Stimulated activated CD4-positive, alpha-beta T cell treated with anti-CD3 and anti-CD28 coated beads, TNF-alpha, amount 100 ng/mL, for 4 hours (primary cell): ENCODE measurements at places on chromosomes 1 and 21.

DNA sequence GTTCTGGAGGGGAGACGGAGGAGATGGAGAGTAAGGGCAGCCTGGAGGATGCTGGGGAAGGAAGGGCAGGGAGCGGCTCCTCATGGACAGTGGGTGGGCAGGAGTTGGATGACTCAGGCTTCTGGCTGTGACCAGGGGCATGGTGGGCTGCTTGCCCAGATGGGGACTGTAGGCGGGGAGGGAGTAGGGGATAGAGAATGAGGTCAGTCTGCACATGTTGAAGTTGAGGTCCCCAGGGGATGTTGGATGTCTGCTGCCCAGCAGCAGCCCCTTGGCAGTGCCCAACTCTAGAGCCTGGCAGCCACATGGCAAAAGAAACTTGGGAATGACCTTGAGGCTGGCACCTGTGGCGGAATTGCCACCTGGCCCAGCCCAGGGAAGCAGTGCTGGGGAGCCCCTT lies 6.4 kb downstream of the SELENON start:
- DNase-seq = no peak

DNA sequence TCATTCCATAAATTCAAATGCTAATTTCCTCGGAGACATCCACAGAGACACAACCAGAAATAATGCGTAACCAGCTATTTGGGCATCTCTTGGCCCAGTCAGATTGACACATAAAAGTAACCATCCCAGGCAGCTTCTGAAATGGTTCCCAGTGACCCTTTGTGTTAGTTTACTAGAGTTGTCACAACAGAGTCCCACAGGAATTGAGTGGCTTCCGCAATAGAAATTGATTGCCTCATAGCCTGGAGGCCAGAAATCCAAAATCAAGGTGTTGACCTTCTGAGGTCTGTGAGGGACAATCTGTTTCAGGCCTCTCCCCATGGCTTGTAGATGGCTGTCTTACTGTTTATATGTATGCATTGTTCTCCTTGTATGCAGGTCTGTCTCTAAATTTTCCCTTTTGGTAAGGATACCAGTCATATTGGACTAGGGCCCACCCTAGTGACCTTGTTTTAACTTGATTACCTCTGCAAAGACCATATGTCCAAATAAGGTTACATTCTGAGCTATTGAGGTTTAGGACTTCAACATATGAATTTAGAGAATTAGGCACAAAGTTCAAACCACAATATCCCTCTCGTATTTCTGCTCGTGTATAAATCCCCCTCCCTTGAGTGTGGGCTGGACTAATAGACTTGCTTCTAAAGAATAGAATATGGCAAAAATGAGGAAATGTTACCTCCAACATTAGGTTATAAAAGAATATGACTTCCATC lies 78.2 kb upstream of the FGGY start:
- DNase-seq = no peak

GRCh38 chr1:145985502-145986439 lies 10.6 kb downstream of the TXNIP start:
- DNase-seq = no peak

GRCh38 chr1:83689921-83690868 lies 308.7 kb downstream of the TTLL7 start:
- no peak for DNase-seq

DNA sequence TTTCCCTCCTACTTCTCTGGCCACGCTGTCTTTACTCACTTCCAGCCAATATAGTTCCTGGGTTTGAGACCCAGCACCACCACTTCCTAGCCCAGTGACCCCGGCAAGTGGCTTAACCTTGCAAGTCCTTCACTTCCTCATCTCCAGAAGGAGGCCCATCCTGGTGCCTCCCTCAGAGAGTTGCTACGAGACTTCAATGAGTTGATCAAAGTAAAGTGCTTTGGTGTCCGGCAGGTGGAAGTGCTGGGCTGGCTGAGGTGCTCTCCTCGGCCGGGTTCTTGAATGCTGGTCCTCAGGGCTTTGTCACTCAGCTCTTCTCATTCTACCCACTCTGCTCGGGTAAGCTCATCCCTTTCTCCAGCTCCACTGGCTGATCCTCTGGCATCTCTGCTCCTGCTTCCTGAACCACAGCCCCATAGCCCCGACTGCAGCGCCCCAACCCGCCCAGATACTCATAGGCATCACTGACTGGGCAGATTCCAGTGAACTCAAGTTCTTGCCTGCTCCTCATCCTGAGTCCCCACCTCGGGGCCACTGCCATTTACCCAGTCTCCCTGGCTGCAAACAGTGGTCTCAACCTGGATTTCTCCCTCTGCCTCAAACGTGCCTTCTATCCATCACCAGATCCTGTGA lies 75.8 kb upstream of the WNT4 start:
- no peak for DNase-seq

DNA sequence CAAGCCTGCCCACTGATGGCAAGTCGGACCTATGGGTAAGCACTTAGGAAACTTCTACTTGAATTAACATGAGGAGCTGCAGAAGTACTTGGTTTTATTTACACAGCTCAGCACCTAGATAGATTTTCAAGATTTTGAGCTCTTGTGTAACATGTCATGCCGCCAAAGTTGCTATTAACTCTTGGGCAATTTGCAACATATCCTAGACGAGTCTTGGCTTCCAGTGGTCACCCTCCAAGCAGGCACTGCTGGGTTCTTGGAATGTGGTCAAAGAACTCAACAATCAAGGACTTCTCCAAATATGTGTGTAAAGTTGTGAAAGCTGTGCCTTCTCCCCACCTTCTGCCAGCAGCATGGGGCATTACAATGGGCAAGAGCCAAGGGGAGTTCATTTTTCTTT lies 17.8 kb upstream of the GUCA2B start:
- no peak for DNase-seq

DNA sequence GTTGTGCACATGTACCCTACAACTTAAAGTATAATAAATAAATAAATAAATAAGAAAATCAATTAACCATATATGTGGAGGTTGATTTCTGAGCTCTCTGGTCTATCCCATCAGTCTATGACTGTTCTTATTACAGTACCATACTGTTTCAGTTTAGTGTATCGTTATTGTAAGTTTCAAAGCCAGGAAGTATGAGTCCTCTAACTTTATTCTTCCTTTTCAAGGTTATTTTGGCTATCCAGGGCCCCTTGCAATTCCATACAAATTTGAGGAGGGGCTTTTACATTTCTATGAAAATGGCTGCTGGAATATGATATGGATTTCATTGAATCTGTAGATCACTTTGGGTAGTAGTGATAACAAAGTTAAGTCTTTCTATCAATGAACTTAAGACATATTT lies 96.9 kb upstream of the BCL9 start:
- DNase-seq = no peak

DNA sequence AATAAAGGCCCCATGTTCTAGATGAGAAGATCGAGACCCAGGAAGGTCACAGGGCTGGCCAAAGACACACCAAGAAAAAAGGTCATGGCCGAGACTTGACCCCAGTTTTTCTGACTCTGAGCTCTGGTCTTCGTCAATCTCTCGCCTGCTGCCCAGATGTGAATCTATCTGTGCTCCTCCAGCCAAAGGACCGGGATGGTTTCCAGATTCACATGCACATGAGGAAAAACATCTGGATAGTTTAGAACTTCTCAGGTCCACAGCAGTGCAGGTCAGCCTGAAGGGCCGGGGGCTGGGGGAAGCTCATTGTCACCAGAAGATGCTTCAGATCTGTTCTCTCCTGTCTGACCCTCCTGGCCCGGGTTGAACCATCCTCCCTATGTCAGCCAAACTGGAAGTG lies 49.0 kb downstream of the KCNN3 start:
- DNase-seq = no peak

DNA sequence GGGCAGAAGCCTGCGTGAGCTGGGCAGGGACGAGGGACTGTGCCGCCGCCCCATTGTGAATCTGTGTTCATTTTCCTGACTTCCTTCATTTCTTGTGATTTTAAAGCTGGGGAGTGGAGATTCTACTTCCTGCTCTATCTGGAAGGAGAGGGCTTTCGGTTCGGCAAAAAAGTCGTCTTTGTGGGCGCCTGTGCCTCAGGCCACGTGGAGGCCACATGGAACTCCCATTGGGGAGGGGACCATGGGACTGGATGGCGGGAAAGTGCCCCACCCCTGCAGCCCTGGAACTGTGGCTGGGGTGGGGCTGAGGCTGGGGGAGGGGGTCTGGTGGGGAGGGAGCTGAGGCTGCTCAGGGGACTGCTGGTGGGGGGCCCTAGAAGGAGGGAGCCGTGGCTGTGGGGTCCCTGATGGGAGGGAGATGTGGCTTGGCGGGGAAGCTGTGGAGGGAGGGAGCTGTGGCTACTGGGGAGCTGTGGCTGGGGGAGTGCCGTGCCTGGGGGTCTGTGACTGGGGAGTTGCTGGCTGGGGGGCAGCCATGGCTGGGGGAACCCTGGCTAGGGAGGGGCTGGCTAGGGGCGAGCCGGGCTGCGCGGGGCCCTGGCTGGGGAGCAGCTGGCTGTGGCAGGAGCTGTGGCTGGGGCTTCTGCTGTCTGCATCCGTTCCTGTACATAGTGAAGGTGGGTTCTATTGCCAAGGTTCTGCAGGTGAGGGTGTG lies 31.5 kb downstream of the COL18A1 start:
- no peak for DNase-seq

DNA sequence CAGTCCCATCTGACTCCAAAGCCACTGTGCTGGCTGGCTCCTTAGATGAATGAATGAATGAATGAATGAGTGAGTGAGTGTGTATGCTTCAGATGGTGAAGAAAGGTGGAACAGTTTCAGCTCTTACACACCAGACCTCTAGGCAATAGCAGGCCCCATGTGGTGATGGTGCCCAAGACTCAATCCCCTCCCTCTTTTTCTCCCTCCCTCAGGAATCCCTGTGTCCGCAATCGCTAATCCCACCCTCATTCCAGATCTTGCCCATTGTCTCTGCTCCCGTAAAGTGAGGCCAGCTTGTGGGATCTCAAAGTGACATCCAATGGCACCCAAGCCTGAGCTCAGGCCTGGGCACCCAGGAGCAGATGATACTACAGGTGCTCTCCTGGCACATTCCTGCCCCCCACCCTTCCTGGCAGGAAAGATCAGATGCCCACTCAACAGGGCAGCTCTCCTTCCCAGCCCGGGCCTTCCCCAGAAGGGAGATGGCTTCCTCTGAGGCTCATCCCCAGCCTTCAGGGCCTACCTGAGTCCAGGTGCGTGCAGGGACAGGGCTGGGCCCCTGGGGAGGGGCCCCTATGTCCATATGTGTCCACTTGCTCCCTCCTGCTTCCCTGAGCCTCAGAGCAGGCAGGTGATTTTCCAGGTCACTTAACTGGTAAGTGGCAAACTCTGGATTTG lies 106.4 kb downstream of the HMGB4 start:
- no peak for DNase-seq

DNA sequence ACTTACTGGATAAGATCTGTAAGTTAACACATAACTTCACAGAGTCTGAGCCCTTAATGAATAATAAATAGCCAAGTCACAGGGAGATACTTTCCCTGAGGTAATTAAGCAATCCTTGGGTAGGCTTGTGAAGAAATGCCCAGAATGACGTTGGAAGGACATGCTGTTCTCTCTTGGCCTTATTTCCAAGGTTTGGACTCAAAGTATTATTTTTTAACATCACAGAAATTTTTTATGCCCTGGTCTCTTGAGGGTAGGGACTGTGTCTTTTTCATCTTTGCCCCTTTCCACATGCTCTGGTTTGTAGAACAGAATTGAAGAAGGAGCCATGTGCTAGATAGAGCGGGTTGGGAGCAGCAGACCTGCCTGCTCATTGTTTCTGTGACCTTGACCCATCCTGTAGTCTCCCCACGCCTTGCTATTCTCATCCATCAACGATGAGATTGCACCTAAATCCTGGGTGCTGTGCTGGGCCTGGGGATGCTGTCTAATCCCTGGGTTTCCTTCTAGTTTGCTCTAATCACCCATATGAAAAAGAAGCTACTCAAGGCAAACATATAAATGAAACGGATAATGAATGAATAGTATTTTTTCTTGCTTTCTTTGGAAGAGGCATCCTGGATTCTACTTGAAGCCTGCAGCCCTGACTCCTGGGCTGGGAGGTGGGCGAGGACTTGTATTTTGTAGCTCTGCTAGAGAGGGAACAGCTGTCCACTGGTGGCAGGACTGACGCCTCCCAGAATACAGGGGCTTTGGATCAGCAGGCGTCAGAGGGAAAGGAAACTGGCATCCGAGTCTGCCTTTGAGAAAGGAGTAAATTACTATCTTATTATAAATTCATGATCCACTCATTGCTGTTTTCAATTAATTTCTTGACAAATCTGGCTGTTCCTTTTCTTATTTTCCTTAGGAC lies 17.5 kb upstream of the LAMTOR5 start:
- no peak for DNase-seq

DNA sequence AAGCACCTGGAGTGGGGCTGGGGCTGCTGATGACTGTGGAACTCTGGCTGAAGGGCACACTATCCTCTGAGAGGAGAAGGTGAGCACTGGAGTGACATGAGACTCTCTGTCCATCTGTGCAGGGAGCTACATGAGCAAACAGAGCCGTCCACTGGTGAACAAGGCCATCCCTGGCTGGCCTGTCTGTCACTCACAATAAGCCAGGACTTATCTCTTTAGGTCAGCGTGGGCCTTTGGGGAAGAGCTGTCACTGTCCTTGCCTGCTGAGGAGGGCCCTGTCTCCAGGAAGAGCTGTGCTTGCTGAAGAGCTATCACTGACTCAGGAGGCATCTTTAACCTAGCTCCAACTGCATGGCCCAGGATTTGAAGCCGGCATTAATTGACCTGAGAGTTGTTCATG lies 82.1 kb downstream of the FOXD2 start:
- DNase-seq = no peak

- no peak for DNase-seq
Observed at GRCh38 chr1:6612641-6613360, 730 bp upstream of the PHF13 start.

DNA sequence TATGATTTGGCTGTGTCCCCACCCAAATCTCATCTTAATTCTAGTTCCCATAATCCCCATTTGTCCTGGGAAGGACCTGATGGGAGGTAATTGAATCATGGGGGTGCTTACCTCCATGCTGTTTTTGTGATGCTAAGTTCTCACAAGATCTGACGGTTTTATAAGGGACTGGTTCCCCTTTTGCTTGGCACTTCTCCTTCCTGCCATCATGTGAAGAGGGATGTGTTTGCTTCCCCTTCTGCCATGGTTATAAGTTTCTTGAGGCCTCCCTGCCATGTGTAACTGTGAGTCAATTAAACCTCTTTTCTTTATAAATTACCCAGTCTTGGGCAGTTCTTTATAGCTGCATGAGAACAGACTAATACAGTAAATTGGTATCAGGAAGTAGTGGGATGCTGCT lies 114.1 kb downstream of the ZNF648 start:
- no peak for DNase-seq

GRCh38 chr1:168446081-168446480 lies 97.7 kb downstream of the XCL2 start:
- DNase-seq = no peak

GRCh38 chr1:1536938-1537546 lies 3.4 kb downstream of the TMEM240 start:
- no peak for DNase-seq
